Activated naive CD4-positive, alpha-beta T cell treated with anti-CD3 and anti-CD28 coated beads, Interleukin-2, amount 10 ng/mL, durations not matched to agents 7 days and 5 days (primary cell): ENCODE measurements at places on chromosomes 4 and X.

- DNase-seq = no peak
Measured at GRCh38 chr4:7967501-7968261, 28.0 kb upstream of the AFAP1 start.

DNA sequence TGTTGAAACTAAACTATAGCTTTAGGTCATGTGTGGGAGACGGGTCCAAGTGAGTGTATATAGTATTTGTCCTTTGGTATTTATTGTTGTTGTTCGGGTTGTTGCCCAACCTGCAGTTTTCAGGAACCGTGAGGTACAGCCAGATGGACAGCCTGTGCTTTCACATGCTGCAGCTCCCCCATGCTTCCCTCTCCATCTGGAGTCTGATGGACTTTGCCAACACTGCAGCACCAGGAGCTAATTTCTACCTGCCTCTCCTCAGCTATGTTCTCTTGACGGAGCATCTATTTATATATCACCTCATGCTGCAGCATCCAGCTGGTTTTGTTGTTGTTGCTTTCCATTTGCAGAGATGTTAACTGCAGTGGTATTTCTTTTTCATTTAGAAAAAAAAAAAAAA, 80.1 kb downstream of the TLL1 start:
- no peak for DNase-seq

- DNase-seq = no peak
Measured at GRCh38 chr4:153731239-153731638, 28.6 kb downstream of the RNF175 start.

DNA sequence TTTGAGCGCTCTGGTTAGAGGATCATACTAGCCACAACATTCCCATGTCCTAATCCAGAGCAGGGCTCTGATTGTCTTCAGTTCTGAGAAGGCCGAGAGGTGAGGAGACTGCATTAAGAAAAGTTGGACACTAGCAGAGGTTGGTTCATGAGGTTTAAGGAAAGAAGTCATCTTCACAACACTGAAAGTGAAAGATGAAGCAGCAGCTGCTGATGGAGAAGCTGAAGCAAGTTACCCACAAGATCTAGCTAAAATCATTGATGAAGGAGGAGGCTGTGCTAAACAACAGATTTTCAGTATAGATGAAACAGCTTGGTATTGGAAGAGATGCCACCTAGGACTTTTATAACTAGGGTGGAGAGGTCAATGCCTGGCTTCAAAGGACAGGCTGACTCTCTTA, 36.8 kb downstream of the RAP1GDS1 start:
- no peak for DNase-seq

- DNase-seq = no peak
Measured at GRCh38 chrX:41350150-41350975, 16.4 kb downstream of the DDX3X start.

DNA sequence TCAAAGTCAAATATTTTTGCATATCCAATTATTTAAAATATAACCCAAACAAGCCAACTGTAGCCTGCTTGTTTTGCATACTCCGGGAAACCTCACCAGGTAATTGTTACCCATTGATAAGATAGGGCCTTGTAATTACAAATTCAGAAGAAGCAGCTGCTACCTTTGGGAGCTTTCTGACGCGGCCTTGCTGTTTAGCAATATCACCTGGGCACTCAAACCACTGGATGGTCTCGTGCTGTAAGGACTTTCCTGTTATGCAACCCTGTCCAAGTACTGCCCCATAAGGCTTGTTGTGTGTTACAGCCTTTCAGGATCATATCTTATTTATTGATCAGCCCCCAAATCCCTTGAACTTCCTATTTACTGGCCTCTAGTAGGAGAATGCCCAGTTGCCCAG, 52.1 kb downstream of the HS3ST1 start:
- DNase-seq = no peak

- DNase-seq = no peak
Measured at GRCh38 chr4:141376769-141377168, 156.1 kb downstream of the ZNF330 start.

- no peak for DNase-seq
Measured at GRCh38 chrX:40579900-40580536, 752 bp upstream of the ATP6AP2 start.

DNA sequence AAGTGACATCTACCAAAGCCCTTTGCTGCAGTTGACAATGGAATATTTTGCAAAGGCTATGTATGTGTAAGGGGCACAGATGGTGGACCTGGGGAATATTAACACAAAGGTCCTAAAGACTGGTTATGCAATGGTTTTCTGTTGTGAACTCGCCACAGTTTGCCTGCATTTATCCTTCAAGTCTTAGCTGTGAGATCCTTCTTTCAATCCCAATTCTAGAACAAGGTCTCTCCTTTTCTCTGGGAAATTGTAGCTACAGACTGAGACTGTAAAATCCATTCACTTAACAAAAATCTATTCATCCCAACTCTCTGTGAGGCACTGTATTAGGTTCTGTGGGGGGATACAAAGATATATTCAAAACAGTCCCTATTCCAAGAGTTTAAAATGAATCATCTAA, 250.4 kb downstream of the GPM6A start:
- DNase-seq = no peak

DNA sequence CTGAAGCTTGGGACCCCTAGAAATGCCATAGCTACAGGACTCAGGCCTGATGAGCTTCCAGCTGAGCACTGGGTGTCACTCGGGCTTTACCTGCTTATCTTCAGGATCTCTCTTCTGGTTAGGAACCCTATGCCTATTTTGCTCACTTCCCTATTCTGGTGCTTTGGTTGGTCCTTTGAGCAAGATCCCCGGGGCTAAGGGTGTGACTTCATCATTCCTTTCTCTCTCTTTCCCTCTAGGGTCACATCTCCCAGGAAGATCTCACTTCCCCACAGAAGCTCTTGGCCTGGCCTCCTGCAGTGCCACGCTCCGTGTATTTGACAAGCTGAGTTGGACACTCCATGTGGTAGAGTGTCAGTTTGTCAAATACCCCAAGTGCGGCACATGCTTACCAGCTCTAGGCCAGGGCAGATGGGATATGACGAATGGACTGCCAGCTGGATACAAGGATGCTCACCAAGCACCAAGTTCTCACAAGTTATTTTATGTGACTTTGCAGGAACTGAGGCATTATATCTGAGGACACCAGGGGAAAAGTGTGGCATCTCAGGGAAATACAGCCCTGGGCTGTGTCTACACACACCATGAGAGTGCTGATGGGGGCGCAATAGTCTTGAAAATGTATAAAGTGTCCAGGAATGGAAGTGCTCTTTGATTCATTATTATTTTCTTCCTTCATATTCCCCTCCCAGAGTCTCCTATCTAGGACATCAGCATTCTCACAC, 21.1 kb downstream of the VSIG4 start:
- DNase-seq = no peak

GRCh38 chr4:288891-289290, 16.4 kb downstream of the ZNF732 start:
- DNase-seq = no peak

DNA sequence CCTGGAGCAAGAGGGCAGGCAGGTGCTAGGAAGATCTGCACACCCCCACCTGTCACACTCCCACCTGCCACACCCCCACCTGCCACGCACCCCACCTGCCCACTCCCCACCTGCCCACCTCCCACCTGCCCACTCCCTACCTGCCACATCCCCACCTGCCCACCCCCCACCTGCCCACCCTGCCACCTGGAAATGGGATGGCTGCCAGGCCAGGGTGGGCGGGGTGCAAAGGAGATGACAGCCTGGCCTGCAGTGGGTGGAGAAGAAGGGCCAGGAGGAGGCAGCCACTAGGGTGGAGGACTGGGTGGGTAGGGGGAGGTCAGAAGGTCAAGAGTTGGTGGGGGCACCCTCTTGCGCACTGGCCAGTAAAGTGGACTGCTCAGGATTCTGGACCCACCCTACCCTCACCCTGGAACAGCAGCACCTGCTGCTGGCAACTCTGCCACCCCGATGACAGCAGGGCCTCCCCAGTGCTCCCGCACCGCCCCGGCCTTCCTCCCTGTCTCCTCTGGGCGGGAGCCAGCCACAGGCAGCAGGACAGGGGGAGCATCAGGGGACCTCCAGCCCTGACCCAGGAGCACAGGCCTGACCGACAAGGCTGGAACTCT, 66.8 kb upstream of the NKX1-1 start:
- no peak for DNase-seq

- peak; percentile 70 for DNase-seq
Measured at GRCh38 chrX:130079824-130080406, 30.4 kb downstream of the ELF4 start.

GRCh38 chr4:40848940-40849339, 99.2 kb downstream of the NSUN7 start:
- DNase-seq = no peak
